MCF 10A (cell line): ENCODE measurements at places on chromosomes 4 and X.
A peak's percentile ranks its signal among the peaks of the same experiment; 100 is the strongest.

- no peak overlapping the region for H3K4me3 ChIP-seq
- H3K4me1 ChIP-seq: peaks cover 22% of the 10 kb centered on the region
- peak; percentile 52 for DNase-seq
- H3K27ac ChIP-seq: no peak overlapping the region
These were observed 6.9 kb upstream of the ANXA3 start for GRCh38 chr4:78544678-78545077.

- H3K27ac ChIP-seq: no peak overlapping the region
- H3K27me3 ChIP-seq: peaks cover 31% of the 10 kb centered on the region
- DNase-seq: peak; percentile 3
- no peak overlapping the region for H3K4me3 ChIP-seq
- no peaks in the 10 kb centered on the region for H3K36me3 ChIP-seq
- no peaks in the 10 kb centered on the region for H3K4me1 ChIP-seq
These were observed 8.8 kb downstream of the TMEM255A start for GRCh38 chrX:120302434-120302833.

DNA sequence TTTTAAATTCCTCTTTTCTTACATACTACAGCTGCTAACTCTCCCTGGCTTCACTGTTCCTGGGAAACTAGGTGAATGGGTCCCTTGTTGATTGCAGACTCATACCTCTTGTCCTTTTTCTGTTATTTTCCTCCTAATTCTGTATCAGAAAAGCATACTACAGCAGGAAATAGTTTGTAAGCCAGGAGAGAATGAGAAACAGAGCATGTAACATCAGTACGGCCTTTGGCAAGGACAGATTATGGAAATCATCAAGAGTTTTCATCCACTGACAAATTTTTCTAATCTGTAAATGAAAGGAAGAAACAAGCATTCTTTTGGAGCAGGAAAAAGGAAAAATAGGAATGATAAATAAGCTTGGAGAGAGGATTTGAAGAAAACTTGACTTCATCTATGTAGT is 239.2 kb downstream of the ANTXR2 start:
- no peak for DNase-seq
- H3K4me3 ChIP-seq: no peak overlapping the region
- no peaks in the 10 kb centered on the region for H3K36me3 ChIP-seq

DNA sequence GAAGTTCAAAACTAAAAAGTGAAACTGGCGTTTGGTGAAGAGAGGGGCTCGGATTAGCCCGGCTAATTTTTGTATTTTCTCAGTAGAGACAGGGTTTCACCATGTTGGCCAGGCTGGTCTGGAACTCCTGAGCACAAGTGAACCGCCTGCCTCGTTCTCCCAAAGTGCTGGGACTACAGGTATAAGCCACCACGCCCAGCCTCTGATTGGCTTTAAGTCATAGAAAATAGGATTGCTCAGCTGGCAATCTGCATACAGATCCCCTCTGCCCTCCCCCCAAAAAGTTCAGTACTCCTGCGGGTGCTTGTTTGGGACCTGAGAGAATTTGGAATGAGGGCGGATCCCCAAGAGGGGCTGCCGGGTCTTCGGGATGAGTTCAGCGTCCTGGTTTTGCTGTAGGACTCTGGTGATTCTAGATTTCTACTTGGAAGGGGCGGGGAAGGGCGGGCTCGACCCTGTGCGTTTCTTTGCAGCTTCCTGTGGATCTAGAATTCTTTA is 537 bp upstream of the PRKX start:
- no peak overlapping the region for H3K27ac ChIP-seq
- peaks cover 16% of the 10 kb centered on the region for H3K4me1 ChIP-seq
- H3K4me3 ChIP-seq: peak overlapping the region; percentile 78
- DNase-seq: peak; percentile 12

GRCh38 chr4:610411-611261 is 14.7 kb upstream of the PDE6B start:
- peak; percentile 96 for DNase-seq
- H3K27me3 ChIP-seq: peaks cover 35% of the 10 kb centered on the region
- no peak overlapping the region for H3K4me3 ChIP-seq
- peaks cover 6% of the 10 kb centered on the region for H3K36me3 ChIP-seq
- peak overlapping the region; percentile 70 for H3K27ac ChIP-seq
- H3K4me1 ChIP-seq: peaks cover 23% of the 10 kb centered on the region

- no peaks in the 10 kb centered on the region for H3K27me3 ChIP-seq
- H3K4me1 ChIP-seq: no peaks in the 10 kb centered on the region
- no peak overlapping the region for H3K27ac ChIP-seq
- no peak overlapping the region for H3K4me3 ChIP-seq
- DNase-seq: peak; percentile 23
These were observed 55.7 kb downstream of the METTL14 start for GRCh38 chr4:118740869-118741268.

GRCh38 chr4:113919145-113919544 is 60.3 kb downstream of the ARSJ start:
- no peaks in the 10 kb centered on the region for H3K27me3 ChIP-seq
- no peaks in the 10 kb centered on the region for H3K36me3 ChIP-seq
- DNase-seq: no peak
- peaks cover 35% of the 10 kb centered on the region for H3K4me1 ChIP-seq
- no peak overlapping the region for H3K4me3 ChIP-seq

DNA sequence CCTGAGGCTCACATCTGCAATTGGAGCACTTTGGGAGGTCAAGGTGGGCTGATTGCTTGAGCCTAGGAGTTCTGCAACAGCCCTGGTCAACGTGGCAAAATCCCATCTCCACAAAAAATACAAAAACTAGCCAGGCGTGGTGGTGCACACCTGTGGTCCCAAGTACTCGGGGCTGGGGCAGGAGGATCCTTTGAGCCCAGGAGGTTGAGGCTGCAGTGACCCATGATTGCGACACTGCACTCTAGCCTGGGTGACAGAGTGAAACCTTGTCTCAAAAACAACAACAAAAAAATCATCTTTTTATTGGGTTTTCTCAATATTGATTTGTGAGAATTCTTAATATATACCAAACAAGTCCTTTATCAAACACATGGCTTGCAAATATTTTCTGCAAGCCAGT is 64.9 kb downstream of the ANKRD17 start:
- H3K27ac ChIP-seq: no peak overlapping the region
- no peak overlapping the region for H3K4me3 ChIP-seq
- H3K4me1 ChIP-seq: peaks cover 6% of the 10 kb centered on the region
- H3K36me3 ChIP-seq: peaks cover 17% of the 10 kb centered on the region

DNA sequence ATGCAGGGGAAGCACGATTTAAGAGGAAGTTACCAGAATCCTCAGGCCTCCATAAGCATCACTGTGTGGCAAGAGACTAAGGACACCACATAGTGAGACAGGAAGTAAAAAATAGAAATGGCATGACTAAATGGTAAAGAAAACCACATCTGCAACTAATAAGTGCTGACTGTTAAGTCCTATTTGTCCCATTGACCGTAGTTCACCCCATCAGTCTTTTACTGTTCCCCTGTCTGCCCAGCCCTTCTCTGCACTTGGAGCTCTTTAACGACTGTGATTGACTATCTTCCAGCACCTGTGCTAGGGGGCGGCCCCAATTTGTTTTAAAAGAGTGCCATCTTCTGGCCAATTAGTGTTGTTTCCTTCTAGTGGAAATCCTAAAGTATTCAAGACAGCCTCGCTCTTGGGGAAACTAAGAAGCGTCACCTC is 94.2 kb downstream of the MAOA start:
- no peak overlapping the region for H3K27ac ChIP-seq
- H3K4me1 ChIP-seq: peaks cover 8% of the 10 kb centered on the region
- peaks cover 11% of the 10 kb centered on the region for H3K36me3 ChIP-seq
- H3K27me3 ChIP-seq: peaks cover 68% of the 10 kb centered on the region
- DNase-seq: peak; percentile 82
